ENCODE measurements at places on chromosomes 5 and 9. TPM values are rescaled to one million over a fixed set of nuclear protein-coding genes. Genes with fewer than 3 reads are reported as not detected.

NRG2 gene
- total RNA-seq = 5.1 TPM

GRCh38 chr5:157665467-157666070, 5.8 kb upstream of the C5orf52 start:
- DNase-seq = no peak

GRCh38 chr5:53834500-53834899, 274.1 kb downstream of the NDUFS4 start:
- DNase-seq = no peak

- DNase-seq = no peak
These were observed 6.9 kb upstream of the PDCL start for GRCh38 chr9:122835313-122835731.

All from cardiac septum (tissue), 1 donor.